SIG-M5 (cell line): ENCODE measurements at places on chromosomes 3 and 15.

DNA sequence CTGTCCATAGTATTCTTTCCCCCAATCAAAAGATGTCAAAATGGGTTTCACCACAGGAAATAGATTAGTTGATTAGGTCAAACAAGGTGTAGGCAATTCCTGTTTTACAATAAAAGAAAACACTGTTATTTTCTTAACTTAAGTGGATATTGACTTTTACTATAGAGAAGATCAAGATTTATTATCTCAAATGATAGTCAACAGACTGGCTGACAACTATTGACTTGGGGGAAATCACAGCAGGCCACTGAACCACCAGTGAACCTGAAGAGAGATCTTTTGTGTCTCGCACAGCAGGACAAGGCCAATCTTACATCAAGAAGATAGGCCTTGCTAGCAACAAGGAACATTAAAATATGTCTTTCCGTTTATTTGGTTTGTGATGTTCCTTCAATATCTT is 1187.6 kb downstream of the SI start:
- DNase-seq = no peak

- no peak for DNase-seq
These were observed 82.9 kb upstream of the HACD2 start for GRCh38 chr3:123667784-123668183.

DNA sequence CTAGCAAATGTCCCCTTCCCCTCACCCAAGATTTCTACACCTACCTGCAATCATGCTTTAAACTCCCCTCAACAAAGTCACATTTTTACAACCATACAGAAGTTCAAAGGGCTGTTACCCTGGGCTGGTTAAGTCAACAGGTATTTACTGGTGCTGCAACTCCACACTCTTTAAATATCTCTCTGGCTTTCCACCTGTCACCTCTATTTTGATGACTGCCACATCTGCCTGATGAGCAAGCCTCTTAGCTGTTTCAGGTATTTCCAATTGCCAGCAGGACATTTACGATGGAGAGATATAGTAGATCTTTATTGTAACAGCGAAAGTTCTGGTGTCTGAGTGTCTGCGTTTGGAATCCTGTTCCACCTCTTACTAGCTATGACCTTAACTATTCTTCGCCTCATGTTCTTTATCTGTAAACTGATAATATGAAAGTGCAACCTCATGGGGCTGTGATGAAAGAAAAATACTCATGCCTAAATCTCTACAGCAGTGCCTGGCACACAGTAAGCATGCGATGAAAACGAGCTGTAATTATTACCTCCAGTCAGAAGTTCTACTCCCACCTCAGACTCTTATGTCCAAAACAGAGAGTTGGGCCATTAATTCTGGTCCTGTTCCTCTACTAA is 44.2 kb upstream of the TPM1 start:
- DNase-seq = no peak

DNA sequence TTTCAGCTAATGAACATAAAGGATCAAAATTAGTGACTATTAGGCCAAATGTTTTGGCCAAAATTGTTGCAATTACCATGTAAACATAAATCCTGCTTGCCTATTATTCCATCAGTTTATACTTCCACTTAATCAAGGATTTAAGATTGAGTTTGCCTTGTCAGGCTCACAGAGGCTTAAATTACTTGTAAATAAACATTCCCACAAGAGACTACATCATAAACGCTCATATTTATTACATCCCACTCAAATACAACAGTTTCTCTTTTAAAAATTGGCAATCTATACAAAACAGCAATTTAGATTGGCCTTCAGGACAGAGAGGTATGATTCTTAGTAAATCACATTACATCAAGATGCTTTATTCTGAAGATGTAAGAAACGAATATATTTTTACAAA is 9.9 kb upstream of the MAP4 start:
- DNase-seq = no peak

- no peak for DNase-seq
These were observed 35.8 kb downstream of the THSD4 start for GRCh38 chr15:71151081-71151480.
